Activated T-helper 1 cell treated with anti-CD3 and anti-CD28 coated beads, Interleukin-12 subunit alpha, Interleukin-12 subunit beta, Interleukin-2, Interleukin-4 antibody, amounts not matched to agents 30 ng/mL and 10 ng/mL and 1 ng/mL, durations not matched to agents 14 hours and 24 hours and 36 hours (primary cell): ENCODE measurements at places on chromosomes 4 and X. TPM values are rescaled to one million over a fixed set of nuclear protein-coding genes. Genes with fewer than 3 reads are reported as not detected.

DNA sequence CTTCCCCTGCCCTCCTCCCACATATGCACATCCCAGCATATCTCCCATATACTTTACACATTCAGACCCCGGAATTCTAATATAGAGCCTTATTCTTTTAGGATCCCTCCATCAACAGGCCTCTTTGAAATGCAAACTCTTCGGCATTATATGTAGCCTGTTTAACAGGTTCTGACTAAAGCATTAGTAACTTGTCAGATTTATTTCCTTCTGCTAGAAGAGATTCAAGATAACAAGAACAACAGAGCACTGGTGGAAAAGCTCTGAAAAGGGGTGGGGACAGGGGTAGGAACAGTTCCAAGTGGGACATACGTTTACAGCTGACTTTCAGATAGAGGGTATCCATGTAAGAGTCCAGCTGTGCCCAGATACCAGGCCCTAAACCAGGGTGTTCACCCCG, 31.7 kb upstream of the PRPS1 start:
- no peak overlapping the region for H3K27ac ChIP-seq
- no peaks in the 10 kb centered on the region for H3K36me3 ChIP-seq
- DNase-seq, result no peak
- H3K27me3 ChIP-seq, result no peaks in the 10 kb centered on the region

GRCh38 chr4:143782521-143782920, 82.0 kb upstream of the FREM3 start:
- no peak overlapping the region for H3K4me3 ChIP-seq
- no peaks in the 10 kb centered on the region for H3K27me3 ChIP-seq
- DNase-seq, result no peak
- no peak overlapping the region for H3K27ac ChIP-seq
- no peaks in the 10 kb centered on the region for H3K36me3 ChIP-seq
- no peaks in the 10 kb centered on the region for H3K4me1 ChIP-seq

- H3K36me3 ChIP-seq, result peaks cover 7% of the 10 kb centered on the region
- no peak overlapping the region for H3K4me3 ChIP-seq
- no peak overlapping the region for H3K27ac ChIP-seq
- H3K27me3 ChIP-seq, result peaks cover 2% of the 10 kb centered on the region
- H3K4me1 ChIP-seq, result peaks cover 7% of the 10 kb centered on the region
These were observed 124.1 kb downstream of the AFAP1 start for GRCh38 chr4:7815562-7815961.

GRCh38 chr4:21554066-21554465, 394.5 kb downstream of the KCNIP4 start:
- DNase-seq, result no peak
- no peak overlapping the region for H3K27ac ChIP-seq
- H3K36me3 ChIP-seq, result no peaks in the 10 kb centered on the region
- H3K4me1 ChIP-seq, result no peaks in the 10 kb centered on the region

GRCh38 chr4:73544620-73545019, 63.1 kb downstream of the AFM start:
- no peak overlapping the region for H3K4me3 ChIP-seq
- DNase-seq, result no peak
- no peaks in the 10 kb centered on the region for H3K4me1 ChIP-seq
- H3K27ac ChIP-seq, result no peak overlapping the region

The TCEAL8 gene
- total RNA-seq, result 20.7 and 21.9 TPM in 2 replicates

The ETDB gene
- not detected in 2 replicates for total RNA-seq

The DGAT2L6 gene
- total RNA-seq, result not detected in 2 replicates

The SMIM31 gene
- total RNA-seq, result not detected in 2 replicates
